ENCODE measurements at places on chromosomes 2 and 18.

DNA sequence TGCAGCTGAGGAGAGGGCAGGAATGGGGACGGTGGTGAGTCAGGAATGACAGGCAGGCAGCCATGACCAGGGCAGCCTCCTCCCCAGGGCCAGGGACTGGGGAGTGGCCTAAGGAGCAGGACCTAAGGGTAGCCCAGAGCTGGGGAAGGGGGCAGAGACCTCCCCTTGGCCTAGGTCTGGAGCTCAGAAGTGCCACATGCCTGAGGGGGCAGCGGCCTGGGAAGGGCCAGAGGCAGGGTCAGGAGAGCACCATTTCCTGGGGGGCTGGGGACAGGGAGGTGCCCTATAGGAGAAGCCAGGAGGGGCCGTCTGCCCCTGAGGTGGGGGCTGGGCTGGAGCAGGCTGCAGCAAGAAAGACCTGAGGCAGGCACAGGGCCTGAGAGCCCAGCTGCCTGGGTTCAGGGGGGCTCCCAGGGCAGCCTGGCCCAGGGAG, 20.9 kb downstream of the CFLAR start:
- DNase-seq: no peak

DNA sequence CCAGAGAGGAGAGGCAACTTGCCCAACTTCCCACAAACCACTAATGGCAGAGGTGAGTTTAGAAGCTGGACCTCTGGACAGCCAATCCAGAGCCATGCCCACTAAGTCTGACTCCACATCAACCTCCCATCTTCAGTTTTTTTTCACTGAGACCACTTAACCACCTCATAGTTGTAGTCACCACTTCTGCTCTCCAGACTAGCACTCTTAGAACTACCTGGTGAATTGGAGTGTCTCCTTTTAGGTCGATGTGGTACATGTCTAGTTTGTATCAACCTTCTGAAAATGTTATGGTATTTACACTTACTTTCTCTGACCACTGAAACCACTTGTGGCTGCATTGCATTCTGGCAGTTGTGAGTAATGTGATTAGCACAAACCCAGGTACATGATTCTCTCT, 743.6 kb upstream of the FANCL start:
- no peak for DNase-seq

GRCh38 chr2:19642501-19642900, 259.3 kb downstream of the TTC32 start:
- DNase-seq: no peak

DNA sequence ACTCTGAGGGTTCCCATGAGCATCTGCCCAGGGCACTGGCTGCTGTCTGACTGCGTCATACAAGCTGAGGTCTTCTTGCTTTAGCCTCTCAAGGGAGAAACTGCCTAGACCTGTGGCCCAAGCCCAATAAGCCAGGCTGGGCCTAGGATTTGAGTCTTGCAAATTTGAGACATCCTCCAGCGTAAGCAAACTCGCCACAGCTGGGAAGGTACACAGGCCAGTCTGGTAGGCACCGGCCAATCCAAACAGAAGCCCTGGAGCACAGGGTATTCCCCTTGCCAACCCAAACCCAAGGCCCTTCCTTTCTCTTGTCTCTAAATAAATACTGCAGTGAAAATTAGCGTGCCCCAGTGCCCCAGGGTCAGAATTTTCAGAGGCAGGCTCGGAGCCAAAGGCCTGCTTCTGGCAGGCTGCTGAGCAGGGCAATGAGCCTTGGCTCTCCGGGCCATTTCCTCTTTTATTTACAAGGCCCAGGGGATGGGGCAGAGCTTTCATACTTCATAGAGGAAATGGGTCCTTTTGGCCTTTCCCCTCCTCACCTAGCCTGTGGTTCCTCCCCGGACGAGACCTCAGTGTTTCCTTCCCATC, 33.3 kb downstream of the POLR1A start:
- peak; percentile 34 for DNase-seq

DNA sequence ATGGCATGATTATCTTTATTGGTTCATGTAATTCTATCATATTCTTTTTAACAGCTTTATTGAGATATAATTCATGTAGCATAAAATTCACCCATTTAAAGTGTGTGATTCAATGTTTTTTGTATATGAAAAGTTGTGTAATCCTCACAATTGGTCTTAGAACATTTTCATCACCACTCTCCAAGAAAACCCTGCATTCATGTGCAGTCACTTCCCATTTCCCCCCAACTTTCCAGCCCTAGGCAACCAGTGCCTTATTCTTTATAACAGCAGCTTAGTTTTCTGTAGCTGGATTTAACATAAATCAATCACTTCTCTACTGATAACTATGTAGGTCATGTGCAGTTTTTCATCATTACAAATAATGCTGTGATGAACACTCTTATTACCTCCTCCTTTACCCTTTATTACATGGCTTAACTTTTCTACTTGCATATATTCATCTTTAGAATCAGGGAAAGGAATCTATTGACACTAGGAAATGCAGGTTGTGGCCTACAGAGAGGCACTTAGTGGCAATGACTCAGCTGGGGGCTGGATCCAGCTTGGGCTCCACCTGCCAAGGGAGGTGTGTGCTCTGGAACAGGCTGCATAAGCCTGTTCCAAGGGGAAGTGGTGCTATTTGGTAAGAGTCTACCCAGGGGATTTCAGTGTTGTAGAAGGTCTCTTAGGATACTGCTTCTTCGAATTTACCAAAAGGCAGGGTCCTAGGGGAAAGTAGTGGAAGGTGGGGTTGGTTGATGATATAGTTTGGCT, 89.1 kb downstream of the ETAA1 start:
- no peak for DNase-seq

DNA sequence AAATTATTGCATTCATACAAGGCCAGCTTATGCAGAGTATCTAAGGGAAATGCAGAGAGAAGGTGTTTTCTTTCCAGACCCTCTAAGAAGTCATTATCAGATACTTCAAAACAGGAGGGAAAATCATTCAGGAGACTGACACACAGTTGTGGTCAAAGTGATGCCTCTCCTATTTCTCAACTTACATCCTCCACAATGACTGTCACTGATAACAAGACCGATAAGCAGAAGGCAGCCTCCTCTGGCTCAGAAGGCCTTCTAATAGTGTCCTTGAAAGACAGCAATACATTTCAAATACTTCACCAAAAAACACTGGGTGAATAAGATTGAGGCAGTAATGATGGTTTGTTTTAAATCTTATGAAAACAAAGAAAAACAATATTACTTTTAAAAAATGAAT, 199.7 kb downstream of the PIEZO2 start:
- DNase-seq: no peak

GRCh38 chr18:70420146-70420898, 131.5 kb downstream of the SOCS6 start:
- DNase-seq: no peak

DNA sequence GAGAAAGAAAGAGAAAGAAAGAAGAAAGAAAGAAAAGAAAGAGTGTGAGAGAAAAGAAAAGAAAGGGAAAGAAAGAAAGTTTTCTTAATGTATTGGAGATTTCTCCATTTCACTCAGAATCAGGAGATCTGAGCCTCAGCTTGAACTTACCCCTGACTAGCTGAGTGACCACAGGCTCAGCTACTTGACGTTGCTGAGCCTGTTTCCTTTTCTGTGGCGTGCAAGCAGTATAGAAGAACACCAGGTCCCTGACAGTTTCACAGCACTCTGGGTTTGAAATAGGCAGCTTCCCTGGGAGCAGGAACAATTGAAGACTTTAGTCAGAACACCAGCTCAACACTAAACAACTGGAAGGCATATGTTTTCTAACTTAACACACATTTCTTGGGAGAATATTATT, 44.7 kb downstream of the MARCO start:
- DNase-seq: no peak

- no peak for DNase-seq
Observed at GRCh38 chr2:99694331-99694730, 204.5 kb upstream of the REV1 start.

GRCh38 chr18:10416065-10416464, 38.4 kb upstream of the APCDD1 start:
- DNase-seq: no peak

GRCh38 chr2:71813807-71814470, 333.7 kb downstream of the CYP26B1 start:
- DNase-seq: no peak

Data from GM13977 (cell line).